ENCODE measurements at places on chromosomes 5 and 9.
A peak's percentile ranks its signal among the peaks of the same experiment; 100 is the strongest.

DNA sequence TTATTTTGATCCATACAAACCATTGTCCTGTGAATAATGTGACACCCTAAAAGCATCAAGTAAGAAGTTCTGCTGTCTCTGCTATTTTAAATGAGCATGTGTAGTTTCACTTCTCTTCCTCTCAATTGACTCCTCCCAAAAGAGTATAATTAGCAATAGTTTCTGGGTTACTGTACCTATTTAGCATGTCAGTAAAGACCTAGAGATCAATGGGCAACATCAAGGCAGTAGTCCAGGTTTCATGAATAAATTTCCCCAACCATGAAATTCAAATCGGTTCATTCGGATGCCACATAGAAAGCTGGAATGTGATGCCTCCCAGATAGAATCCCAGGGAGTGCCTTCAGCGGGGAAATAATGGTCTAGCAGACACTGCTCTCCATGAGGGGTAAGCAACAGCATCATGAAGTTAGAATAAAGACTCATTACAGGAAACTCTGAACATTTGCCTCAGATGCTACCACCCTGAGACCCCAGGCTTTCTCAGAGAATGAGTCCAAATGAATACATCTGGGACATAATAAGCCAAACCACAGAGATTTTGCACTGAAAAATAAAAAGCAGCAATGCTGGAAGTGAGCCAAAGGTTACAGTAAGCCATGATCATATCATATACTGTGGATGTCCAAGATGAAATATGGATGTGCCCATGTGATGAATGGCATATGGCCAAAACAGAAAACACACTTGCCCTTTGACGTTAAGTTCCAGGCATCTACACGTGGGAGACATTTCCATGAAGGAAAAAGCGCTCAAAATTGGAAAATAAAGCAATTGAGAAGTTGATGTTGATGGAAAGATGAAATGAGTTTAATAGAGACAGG is 1107.0 kb upstream of the SEMA6A start:
- no peak for DNase-seq

DNA sequence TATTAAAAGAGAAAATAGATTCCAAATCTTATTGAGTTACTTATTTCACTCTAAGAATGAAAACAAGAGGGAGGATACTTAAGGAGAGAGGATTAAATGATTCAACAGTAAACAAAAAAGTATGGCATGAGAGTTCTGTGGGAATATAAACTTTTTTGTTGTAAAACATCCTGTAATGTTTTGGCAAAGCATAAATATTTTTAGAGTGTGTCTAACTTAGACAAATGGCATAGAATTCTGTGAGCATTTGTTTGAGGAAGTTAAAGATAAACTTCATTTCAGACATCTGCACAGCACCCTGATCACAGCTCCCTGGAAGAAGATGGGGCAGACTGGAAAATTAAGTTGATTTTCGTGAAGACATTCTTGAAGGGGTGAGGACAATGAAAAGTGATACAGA is 246.8 kb upstream of the HAPLN1 start:
- no peak for DNase-seq

DNA sequence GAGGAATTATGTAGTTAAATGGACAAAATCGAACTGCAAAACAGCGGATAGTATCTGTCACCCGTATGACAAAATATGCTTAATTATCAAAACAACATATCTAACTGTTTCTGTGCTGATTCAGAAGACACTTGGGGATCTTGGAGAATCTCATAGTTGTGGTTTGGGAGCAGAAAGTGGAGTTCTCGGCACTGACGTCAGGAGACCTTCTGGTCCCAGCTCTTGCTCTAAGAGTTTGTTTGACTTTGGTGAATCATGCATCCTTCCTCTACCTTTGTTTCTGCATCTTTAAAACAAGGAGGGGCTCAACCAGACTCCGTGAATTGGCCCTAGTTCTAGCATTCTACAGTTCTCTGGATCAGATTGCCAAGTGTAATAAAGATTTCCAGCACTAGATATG is 37.0 kb upstream of the TAF1L start:
- no peak for DNase-seq

GRCh38 chr5:40838086-40838485 is 3.1 kb upstream of the RPL37 start:
- DNase-seq = peak; percentile 38

- DNase-seq = peak; percentile 99
Observed at GRCh38 chr9:99748266-99748665, 73.4 kb upstream of the NR4A3 start.

GRCh38 chr5:136037001-136037705 is 8.4 kb downstream of the TGFBI start:
- DNase-seq = no peak

DNA sequence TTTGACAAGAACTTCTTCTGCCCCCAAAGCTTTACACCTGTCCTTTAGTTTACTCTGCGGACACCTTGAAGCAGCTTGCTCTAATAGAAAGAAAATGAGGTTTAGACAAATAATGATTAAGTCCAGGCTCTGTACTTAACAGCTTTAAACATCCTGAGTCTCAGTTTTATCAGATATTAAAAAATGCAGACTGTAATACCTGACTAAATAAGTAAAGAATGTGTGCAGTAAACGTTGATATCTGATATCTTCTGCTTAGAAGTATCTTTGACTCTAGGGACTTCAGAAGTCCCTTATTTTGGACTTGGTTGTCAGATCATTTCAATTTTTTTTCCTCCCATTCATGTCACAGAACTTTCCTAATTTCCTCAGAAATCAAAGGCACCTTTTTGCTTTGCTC is 1060.4 kb downstream of the CDH12 start:
- DNase-seq = no peak

- no peak for DNase-seq
Observed at GRCh38 chr9:97394881-97395280, 17.0 kb upstream of the TDRD7 start.

DNA sequence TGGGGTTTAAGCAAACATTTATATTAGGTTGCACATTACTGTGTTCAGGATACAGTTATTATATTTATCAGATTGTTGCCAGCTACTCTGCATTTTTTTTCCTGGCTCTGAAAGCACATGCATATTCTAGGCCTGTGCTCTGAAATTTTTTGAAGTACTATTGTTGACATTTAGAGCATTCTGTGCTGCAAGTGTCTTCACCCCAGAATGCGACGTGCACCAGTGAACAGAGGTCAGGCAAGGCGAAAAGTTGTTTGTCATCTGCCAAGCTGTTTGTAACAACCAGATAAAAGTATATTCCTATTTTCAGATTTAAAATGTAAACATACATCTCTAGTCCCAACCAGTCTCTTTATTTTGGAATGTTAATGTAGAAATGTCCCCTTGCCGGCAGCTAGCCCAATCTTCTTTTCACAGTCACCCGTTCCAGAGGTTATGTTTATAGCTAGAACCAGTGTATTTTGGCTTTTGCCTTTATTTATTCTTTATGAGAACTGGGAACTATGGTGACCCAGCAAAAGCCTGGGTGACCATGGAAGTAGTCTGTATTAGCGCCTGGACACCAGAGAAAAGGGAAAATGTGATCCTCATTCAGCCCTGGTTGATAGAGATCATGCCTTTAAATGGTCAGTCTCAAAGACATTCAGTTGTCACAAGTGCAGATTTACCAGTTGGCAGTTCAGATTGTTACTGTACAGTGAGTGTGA is 84.6 kb downstream of the NDUFAF2 start:
- DNase-seq = no peak

- DNase-seq = no peak
Observed at GRCh38 chr9:134568116-134568515, 73.5 kb upstream of the COL5A1 start.

DNA sequence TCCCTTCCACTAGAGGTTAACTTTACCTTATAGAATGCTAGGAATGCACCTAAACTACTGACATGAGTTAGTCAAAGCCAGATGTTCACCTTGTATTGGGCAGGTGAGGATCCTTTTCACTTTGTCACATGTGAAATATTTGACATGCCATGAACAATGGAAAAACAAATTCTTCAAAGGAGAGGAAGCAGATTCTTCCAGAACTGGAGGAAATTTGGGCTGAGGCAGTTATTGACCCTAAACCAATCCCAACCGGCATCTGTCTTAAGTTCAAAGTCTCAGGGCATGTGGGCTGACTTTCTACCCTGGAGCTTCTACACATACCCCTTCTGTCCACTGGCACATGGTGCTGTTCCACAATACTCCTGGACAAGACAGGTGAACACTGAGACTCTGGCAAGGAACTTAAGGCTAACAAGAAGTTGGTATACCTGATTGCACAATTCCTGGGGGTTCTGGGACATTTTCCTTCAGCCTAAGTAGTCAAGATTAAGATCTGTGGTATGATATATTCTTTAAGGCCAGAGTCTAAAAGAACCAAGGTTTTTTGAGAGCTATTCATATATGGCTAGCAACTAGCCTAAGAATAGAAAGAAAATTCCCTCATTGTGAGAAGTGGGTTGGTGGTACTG is 2.6 kb downstream of the VLDLR start:
- no peak for DNase-seq

DNA sequence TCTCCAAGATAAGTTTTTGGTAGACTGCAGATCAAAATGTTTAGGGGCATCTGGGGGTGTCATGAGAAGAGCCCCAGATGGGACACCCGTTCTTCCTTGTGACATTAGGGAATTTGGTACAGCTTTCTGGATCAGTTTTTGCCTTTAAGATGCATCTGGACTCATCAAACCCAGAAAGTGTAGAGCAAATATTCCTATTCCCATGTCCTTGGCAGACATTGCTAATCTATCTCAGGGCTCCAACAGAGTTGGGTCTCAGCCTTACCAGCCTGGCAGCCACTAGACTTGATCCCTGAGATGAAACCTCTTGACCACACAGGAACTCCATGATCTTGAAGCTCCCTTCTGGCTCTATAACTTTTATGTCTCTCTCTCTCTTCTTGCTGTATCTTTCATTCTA is 35.6 kb downstream of the ERGIC1 start:
- no peak for DNase-seq

DNA sequence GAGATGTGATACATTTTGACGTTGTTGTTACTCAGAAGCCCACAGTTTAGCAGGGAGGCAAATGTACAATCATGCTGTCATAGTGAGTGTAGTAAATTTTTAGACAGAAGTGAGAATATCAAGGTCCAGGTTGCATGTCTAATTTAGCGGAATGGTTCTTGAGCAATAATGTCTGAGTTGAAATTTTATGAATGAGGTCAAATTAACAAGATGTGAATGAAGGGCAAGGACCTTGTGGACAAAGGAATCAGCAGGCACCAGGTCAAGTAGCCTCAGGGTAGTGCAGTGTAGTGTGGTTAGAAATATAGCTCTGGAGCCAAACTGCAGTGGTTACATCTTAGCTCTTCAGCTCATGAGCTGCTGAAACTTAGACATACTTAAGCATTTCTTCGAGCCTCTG is 36.2 kb downstream of the TNFSF8 start:
- DNase-seq = no peak

DNA sequence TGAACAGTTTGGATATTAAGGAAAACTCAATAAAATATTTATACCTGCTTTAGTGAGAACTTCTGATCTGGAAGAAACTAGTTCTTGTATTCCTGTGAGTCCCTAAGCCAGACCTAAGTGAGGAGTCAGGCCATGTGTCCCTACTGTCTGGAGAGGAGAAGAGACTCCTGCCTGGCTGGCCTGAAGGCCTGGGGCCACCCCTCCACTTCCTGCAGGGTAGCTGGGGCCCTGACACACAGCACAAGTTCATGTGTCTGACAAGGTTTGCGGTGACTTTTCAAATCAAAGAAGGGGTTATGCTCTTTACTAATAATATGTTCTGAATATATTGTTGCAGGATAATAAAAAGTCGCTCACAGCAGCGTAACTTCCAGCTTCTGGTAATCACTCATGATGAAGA is 16.1 kb upstream of the IL13 start:
- no peak for DNase-seq

GRCh38 chr5:58108511-58108910 is 351.4 kb downstream of the PLK2 start:
- DNase-seq = no peak

DNA sequence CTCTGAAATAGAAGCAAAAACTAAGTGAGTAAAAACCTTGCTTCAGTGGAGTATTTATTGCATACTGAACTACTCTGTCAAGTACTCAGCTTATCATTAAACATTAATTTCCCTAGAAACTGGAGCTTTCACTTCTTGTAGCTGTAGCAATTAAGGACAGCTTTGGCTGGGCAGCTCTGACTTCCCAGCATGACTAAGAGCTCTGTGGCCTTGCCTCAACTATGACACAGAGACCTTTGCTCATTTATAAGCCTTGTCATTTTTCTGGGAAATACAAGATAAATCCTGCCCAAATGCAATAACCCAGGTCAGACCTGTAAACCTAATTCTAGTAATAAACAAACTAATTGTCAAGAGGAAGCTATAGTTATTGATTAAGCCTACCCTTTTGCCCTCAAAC is 65.4 kb upstream of the STK32A start:
- peak; percentile 13 for DNase-seq

DNA sequence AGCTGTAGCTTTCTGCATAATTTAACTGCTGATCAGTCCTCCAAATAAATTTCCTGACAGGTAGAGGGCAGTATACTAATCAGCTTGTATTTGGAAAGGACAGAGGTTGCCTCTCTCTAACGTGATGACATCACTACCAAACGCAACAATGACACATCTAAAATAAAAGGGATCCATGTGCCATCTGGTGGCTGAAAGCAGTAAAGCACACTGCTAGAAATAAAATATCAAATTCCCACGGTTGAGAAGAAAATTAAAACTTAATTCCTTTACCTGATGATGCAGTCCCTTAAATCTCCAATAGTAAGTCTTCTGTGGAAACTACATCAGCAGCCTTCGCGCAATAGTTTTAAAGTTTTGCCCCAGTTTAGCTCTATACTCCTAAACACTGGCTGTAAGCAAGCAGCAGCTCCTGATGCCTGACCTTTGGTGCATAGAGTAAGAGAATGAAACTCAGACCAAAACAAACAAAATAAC is 54.5 kb downstream of the DIAPH1 start:
- peak; percentile 99 for DNase-seq

DNA sequence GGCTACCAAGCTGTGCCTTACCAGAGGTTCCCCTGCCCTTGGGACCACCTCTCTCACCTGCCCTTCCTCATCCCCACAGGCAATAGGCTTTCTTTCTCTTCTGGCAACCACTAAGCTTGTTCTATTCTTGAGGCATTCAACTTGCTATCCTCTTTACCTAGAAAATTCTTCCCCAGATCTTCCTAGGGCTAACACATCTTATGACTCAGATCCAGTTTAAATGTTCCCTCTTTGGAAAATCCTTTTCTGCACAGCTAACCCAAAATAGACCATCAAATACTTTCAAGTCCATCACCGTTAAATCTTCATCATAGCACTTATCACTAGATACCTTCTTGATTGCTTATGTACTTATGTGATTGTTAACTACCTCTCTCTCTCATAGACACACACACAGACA is 93.7 kb downstream of the ENC1 start:
- no peak for DNase-seq

- peak; percentile 31 for DNase-seq
Observed at GRCh38 chr9:94867281-94867841, 140.9 kb downstream of the AOPEP start.
